ENCODE measurements at places on chromosomes 3 and 15.

GRCh38 chr3:125402639-125403038 is 27.5 kb upstream of the ZNF148 start:
- DNase-seq = no peak

DNA sequence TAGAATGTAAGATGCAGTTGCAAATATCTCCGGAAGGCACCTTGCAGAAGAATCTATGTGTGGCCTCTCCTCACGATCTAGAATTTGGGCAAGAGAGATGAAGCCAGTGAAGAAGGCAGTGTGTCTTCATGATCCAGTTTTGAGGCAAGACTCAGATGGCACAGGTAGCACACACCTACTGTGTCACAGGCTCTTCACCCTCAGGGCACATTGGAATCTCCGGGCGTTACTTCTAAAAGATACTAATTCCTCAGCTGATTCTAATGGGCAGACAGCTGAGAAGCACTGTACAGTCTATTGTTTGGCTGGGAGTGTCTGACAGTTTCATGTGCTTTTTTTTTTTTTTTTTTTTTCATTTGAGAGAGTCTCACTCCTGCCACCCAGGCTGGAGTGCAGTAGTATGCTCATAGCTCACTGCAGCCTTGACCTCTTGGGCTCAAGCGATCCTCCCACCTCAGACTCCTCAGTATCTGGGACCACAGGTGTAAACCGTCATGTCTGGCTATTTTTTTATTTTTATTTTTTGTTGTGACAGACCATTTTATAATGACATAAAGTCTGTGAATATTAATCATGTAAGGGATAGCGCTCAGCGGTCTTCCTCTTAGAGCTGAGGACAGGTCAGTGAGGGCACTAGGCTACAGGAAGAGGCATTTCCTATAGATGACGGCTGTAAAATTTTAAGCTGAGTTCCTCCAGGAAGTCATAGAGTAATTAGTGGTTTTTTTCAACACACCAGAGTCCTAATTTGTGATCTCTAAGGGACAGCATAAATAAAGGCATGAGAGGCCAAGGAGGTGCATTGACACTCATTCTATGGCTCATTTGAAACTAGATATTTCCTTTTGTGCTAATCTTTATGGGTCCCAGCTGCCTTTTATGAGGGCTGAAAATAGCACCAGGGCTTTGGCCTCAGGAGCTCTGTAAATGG is 4.0 kb downstream of the C3orf52 start:
- no peak for DNase-seq

- no peak for DNase-seq
Observed at GRCh38 chr15:57384024-57384423, 7.7 kb downstream of the CGNL1 start.

- DNase-seq = no peak
Observed at GRCh38 chr15:84702961-84703482, 12.9 kb downstream of the SEC11A start.
